ENCODE measurements at places on chromosomes 3 and 15.
A peak's percentile ranks its signal among the peaks of the same experiment; 100 is the strongest.

- DNase-seq, result peak; percentile 37
These were observed 15.0 kb downstream of the IL12A start for GRCh38 chr3:160003520-160004128.

GRCh38 chr15:25242166-25242879 is 196.5 kb downstream of the UBE3A start:
- DNase-seq, result peak; percentile 23

GRCh38 chr15:43278869-43279268 is 12.1 kb upstream of the TGM5 start:
- no peak for DNase-seq

GRCh38 chr15:51227940-51228732 is 110.3 kb downstream of the CYP19A1 start:
- DNase-seq, result no peak

GRCh38 chr15:60695713-60696522 is 217.0 kb upstream of the ICE2 start:
- no peak for DNase-seq

GRCh38 chr3:129967761-129968160 is 6.8 kb upstream of the TRH start:
- no peak for DNase-seq

DNA sequence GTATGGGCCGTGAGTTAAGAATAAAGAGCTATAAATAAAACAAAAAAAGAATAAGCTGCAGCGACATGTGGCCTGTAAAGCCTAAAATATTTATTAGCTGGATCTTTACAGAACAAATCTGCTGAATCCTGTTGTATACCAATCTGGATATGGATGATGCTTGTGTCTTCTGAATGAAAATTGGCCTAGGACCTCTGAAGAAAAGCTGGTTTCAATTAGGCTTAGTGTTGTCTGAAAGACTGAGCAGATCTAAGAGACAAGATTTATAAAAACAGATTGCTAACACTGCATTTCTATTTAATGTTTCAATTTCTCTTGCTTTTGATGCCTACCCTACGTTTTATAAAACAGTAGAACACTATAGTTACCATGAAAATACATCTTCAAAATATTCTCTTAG is 57.9 kb downstream of the ST3GAL6 start:
- no peak for DNase-seq

- DNase-seq, result no peak
These were observed 90.4 kb upstream of the TSEN2 start for GRCh38 chr3:12393894-12394293.

DNA sequence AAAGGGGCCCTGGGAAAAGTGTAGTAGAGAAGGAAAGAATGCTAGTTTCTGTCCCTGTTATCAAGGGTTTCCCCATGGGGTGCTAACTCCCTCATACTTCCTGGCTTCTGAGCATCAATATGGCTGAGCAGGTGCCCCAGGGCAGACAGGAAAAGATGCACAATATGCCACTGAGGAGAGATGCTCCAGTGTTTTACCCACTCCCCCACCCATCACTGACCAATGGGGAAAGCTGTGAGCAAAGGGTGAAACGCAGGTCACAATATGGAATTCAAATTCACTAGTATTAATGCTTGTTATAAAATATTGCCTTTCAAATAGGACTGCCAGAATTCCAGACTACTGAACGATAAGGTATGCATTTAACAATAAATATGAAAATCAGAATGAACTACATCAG is 187.5 kb upstream of the CTNNB1 start:
- DNase-seq, result no peak

Data from Peyer's patch (tissue), 4 donors.